ENCODE measurements at places on chromosomes 7 and 10. TPM values are rescaled to one million over a fixed set of nuclear protein-coding genes. Genes with fewer than 3 reads are reported as not detected.

GRCh38 chr10:3914733-3915132 is 129.7 kb upstream of the KLF6 start:
- DNase-seq: no peak

The FGFR2 gene
- 159 TPM for total RNA-seq

- no peak for DNase-seq
These were observed 294.6 kb downstream of the RNLS start for GRCh38 chr10:88288320-88289059.

The MEOX2 gene
- 1.8 TPM for total RNA-seq

The GLI3 gene
- 16.5 TPM for total RNA-seq

DNA sequence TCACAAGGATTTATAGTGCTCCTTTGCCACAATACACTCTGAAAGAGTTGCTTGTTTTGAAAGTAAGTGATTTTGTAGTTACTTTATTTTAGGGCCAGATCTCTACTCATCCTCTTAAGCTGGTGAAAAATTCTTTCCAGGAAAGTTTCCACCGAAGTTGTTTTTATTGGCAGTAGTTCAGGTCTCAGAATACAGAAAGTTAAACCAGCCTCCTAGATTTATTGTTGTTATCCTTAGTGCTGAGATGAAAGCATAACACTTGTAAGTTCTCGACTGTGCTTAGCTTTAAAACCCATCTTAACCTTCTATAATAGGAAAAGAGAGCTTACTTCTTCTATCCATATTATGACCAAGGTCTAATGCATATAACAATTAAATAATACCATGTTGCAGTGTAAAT is 5.5 kb downstream of the AP3M1 start:
- DNase-seq: no peak

GRCh38 chr7:113809581-113809980 is 109.2 kb downstream of the PPP1R3A start:
- no peak for DNase-seq

- no peak for DNase-seq
These were observed 781.7 kb upstream of the GHITM start for GRCh38 chr10:83357627-83358026.

DNA sequence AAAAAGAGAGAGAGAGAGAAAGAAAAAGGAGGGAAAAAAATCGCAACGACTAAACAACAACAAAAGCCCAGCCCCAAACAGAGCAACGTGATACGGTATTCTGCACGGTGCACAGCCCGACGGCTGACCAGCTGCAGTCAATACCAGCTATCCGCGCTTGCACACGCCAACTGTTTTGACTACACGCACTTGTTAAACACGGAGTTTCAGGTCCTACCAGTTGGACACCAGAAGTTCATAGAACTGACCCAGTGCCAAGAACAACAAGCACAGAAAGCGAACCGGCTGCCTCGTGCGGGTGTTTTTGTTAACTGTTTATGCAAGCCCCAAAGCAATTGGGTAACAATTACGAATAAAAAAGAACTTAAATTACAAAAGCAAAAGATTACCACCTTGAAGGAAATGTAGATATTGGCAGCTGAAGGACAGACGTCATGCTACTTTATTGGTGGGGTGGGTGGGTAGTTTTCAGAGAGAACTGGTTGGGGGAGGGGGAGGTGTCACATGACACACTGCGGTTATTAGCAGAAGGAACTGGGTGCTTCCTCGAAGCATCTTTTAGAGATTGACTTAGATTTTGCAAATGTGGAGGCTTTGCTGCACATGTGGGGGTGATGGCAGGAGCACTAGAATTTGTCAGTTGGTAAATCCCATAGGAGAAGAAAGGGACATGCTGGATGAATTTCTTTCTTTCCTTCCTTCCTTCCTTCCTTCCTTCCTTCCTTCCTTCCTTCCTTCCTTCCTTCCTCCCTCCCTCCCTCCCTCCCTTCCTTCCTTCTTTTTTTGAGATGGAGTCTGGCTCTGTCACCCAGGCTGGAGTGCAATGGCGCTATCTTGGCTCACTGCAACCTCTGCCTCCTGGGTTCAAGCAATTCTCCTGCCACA is 110.6 kb upstream of the EFCAB10 start:
- peak; percentile 66 for DNase-seq

The INSYN2A gene
- 0.18 TPM for total RNA-seq

- no peak for DNase-seq
These were observed 122.2 kb downstream of the PRKAG2 start for GRCh38 chr7:151754688-151755130.

The UTF1 gene
- not detected for total RNA-seq

The LRRC18 gene
- not detected for total RNA-seq

- no peak for DNase-seq
These were observed 153.5 kb upstream of the C7orf33 start for GRCh38 chr7:148437043-148437442.

The SLC39A12 gene
- not detected for total RNA-seq

The SLC18A3 gene
- not detected for total RNA-seq

The ASAH2 gene
- total RNA-seq: not detected

DNA sequence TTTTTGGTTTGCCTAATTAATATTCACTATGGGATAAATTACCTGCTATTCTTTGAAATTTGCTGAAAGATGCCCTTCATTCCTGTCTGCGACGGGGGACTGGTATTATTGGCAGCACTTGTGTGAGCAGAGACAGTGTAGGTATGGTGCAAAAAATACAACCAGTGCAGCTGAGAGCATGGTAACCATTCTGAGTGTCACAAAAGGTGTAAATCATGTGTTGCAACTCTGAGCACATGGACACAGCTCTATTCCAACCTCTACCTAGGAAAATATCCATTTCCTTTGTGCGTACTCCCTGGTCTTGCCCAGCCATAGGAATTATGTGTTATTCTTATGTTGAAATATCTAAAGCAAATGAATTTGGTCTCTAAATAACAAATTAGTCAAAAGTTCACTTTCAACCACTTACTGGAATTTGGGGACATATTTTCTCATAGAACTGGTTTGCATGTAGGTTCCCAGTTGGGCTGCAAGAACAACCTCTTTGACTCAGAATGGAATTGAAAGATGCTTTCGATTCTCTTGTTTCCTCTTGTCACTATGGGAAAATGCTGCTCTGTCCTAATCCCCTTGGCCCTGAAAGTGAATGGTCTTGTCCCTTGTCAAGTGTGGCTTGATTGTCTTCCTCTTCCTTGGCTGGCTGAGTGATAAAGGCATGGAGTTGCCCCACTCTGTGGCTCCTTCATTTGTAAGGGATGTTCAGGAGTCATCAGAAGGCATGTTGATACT is 57.0 kb downstream of the CELF2 start:
- DNase-seq: no peak

- no peak for DNase-seq
These were observed 78.4 kb upstream of the GSDME start for GRCh38 chr7:24835643-24836042.

- no peak for DNase-seq
These were observed 11.8 kb downstream of the NT5C2 start for GRCh38 chr10:103181244-103181643.

- DNase-seq: peak; percentile 49
These were observed 214.6 kb upstream of the TMEM72 start for GRCh38 chr10:44696496-44696895.

The DPP6 gene
- 107 TPM for total RNA-seq

The CDC14C gene
- total RNA-seq: not detected

The ACHE gene
- 55.9 TPM for total RNA-seq

The GRID2IP gene
- 0.21 TPM for total RNA-seq

The CNTNAP2 gene
- total RNA-seq: 0.91 TPM

GRCh38 chr7:64871761-64872160 is 31.3 kb upstream of the ZNF273 start:
- no peak for DNase-seq

GRCh38 chr10:91036807-91037411 is 116.0 kb upstream of the ANKRD1 start:
- no peak for DNase-seq

- peak; percentile 63 for DNase-seq
These were observed 136.5 kb upstream of the NAMPT start for GRCh38 chr7:106421181-106421762.

- DNase-seq: no peak
These were observed 29.0 kb downstream of the ATOH7 start for GRCh38 chr10:68202960-68203353.

The HYAL4 gene
- total RNA-seq: not detected

GRCh38 chr7:99728615-99729014 is 6.4 kb downstream of the CYP3A7 start:
- DNase-seq: no peak

DNA sequence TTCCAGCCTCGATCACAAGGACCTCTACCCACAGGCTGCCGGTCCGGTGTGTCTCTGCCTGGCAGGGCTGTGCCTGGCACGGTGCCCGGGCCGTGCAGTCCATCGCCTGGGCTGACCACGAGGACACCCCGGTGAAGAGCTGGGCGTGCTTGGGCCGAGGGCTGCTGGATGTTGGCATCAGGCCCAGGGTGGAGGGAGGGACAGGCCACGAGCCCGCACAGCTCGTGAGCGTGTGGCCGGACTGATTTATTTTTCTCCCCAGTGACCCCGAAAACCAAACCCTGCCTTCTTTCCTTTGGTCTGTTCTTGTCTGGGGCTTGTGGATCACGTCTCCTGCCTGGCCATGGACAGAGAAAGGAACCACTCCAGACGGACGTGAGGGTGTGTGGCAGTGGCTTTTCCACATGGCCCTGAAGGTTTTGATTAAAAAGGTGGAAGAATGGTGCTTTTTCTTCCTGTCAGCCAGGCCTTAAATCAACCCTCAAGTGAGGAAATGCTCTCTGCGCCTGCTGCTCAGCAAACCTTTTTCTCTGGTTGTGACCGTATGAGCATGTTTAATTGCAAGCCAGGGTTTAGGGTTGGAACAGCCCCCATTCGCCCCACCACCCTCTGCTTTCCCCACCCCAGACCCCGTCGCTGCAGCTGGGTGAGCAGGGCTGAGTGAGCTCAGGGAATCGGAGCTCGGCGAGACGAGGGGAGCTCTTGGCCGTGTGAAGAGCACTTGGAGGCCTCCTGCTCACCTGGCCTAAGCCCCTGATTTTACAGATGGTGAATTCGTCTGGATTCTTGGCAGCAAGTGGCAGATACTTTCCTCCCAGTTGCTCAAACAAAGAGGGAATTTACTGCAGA is 130.1 kb downstream of the RGS10 start:
- peak; percentile 85 for DNase-seq

The FKBP6 gene
- total RNA-seq: 0.14 TPM

- DNase-seq: no peak
These were observed 66.1 kb downstream of the AGK start for GRCh38 chr7:141617280-141617679.

DNA sequence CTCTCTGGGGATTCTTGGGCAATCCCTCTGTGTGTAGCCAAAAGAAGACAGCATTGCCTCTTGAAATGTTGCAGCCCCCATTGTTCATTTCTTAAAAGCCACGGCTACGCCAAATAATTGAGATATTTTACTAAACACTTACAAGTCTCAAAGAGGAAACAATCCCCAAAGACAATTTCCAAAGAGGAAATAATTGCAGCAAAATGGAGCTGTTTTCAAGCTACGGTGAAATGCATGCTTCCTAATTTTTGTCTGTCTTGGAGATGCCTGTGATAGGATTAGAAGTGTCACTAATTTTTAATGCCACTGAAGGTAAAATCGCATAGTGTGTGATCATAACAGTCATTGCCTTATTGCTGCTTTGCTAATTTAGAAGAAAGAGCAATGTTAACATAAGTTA is 72.9 kb upstream of the NAMPT start:
- DNase-seq: no peak

GRCh38 chr7:112140600-112140999 is 65.6 kb downstream of the DOCK4 start:
- no peak for DNase-seq

- no peak for DNase-seq
These were observed 52.9 kb downstream of the MTPN start for GRCh38 chr7:135924302-135924701.

DNA sequence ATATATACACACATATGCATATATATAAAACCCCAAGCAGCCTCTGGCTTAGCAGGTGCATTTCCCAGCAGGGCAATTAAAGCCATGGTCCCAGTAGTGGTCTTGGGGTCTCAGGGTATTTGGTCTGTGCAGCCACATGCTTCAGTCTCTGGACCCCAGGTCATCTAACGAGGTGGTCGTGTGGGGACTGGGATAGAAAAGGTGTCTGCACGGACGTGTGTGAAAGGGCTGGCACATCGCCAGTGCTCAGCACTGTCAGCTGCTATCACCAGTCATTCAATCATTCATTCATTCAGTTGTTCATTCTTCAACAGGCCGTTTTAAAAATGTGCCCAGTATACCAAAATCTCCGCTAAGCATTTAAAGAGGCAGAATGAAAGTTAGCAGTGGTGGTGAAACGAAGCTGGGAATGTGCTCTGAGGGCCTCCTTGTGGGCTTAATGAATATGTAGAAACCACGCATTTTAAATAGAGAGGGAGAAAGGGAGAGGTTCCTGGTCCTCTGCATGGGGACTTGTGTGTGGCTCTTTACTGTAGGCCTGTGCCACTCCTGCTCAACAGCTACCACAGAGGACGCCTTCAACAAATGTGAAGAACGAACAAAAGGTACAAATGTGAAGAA is 170.4 kb downstream of the EGFR start:
- no peak for DNase-seq

The LRRN3 gene
- not detected for total RNA-seq

- no peak for DNase-seq
These were observed 80.8 kb downstream of the NKX6-2 start for GRCh38 chr10:132705173-132705572.

- no peak for DNase-seq
These were observed 148.3 kb downstream of the SVIL start for GRCh38 chr10:29486433-29486832.

- no peak for DNase-seq
These were observed 303.8 kb downstream of the KCNMA1 start for GRCh38 chr10:77333610-77334340.

- DNase-seq: no peak
These were observed 479.9 kb upstream of the AKR1E2 start for GRCh38 chr10:4345877-4346646.

The LRRC17 gene
- total RNA-seq: 0.29 TPM

DNA sequence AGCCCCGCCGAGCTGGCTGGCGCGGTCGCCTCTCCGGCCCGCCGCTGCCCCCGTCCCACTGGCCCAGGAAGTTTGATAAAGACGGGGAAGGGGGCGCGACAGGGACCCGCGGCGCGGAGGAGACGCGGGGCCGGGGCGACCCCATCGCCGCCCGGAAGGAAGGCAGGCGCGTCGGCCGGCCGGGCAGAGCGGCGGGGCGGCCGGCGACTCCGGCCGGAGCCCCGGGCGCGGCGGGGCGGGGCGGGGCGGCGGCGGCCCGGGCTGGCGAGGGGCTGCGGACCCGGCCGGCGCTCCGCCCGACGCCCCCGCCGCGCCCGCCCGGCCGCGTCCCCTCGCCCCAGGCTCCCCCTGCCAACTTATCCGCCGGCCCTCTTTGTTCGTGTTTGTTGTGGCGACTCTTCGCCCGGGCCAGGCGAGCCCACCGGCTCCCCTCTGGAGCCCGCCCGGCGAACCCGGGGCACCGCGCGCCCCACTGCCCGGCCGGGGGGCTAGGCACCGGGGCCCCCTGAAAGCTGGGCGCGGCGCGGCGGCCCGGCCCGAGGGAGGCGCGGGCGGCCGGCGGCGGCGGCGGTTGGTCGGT is 571 bp downstream of the KDM7A start:
- peak; percentile 36 for DNase-seq

GRCh38 chr10:3835770-3836169 is 50.8 kb upstream of the KLF6 start:
- no peak for DNase-seq

The AASS gene
- 61.2 TPM for total RNA-seq
